ENCODE measurements at places on chromosomes 2 and 18. TPM values are rescaled to one million over a fixed set of nuclear protein-coding genes. Genes with fewer than 3 reads are reported as not detected.

Gene GPR35
- 14.4 TPM for total RNA-seq

GRCh38 chr18:40851014-40851429 lies 1104.0 kb upstream of the PIK3C3 start:
- no peak for DNase-seq

DNA sequence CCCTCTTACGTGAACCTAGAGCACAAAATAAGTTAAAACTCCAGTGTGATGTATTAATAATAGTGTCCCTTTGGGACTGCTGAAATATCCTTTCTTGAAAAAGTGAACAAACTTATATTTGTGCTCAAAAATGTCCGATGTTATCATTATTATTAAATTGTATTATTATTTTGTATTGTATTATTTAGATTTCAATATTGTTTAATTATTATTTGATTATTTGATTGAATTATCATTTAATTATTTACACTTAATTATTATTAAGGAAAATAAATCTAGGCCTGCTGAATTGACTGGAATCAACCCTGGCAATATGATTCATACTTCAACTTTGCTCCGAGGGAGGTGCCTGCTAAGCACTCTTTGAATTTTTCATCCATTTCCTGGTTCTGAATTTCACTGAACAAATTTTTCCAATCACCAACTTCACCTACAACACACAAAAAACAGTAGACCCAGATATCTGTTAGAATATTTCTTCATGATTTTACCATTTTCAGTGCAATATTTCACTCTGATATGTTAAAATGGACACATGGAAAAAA lies 10.9 kb upstream of the EIF2AK2 start:
- no peak for DNase-seq

GRCh38 chr18:70195852-70196434 lies 9.5 kb downstream of the RTTN start:
- peak; percentile 30 for DNase-seq

Gene OR6B2
- total RNA-seq: not detected

- DNase-seq: peak; percentile 12
These were observed 533.4 kb downstream of the ERBB4 start for GRCh38 chr2:212005085-212005671.

- no peak for DNase-seq
These were observed 307.7 kb upstream of the CCDC68 start for GRCh38 chr18:55266981-55267380.

DNA sequence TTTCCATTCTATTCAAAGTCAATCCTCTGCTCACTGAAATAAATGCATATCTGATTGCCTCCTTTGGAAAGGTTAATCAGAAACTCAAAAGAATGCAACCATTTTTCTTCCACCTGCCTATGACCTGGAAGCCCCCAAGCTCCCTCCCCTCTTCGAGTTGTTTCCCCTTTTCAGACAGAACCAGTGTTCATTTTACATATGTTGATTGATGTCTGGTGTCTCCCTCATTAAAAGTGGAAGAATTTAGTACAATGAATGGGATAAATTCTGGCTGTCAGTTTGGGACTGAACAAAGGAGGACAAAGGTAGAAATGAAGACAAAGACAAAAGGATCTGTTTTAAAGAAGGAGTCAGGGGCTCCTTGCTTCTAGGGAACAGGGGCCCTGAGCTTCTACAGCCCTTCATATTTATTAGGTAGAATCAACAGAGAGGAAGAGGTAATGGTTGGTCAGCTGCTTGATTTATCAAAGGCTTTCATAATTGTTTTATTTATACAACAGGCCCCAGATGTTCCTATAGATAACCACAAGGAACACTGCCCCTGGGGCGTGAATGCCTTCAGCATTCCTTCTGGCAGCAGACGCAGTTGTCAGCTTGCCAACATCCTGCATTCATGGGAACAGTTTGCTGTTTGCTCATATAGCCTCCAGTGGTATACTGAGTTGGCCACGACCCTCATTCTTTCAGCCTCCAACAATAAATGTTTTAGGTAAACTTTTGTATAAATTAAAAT lies 949.8 kb upstream of the LRATD1 start:
- DNase-seq: no peak

DNA sequence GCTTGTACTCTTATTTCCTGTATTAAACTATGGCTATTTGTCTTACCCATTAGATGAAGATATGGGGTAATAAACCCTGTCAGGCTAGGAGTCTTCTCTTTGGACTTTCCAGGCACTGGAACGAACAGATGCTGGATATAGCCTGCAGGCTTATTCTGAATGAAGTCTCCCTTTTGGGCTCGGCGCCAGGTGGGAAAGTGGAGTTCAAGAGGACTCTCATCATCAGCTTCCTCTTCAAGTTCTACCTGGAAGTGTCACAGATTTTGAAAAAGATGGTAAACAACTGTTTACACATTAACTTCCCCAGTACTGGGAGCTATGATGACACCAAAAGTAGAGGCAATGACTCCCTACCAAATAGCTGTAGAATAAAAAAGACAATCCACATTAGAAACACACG lies 27.9 kb downstream of the AOX1 start:
- DNase-seq: no peak

Gene ATP5MC3
- 399 TPM for total RNA-seq

Gene PPIG
- 54.9 TPM for total RNA-seq

Gene SLC16A14
- total RNA-seq: 1.5 TPM

- DNase-seq: no peak
These were observed 1064.1 kb upstream of the CNTNAP5 start for GRCh38 chr2:122960759-122961641.

- DNase-seq: no peak
These were observed 20.8 kb upstream of the ADAM23 start for GRCh38 chr2:206422493-206422892.

Gene DCC
- not detected for total RNA-seq

DNA sequence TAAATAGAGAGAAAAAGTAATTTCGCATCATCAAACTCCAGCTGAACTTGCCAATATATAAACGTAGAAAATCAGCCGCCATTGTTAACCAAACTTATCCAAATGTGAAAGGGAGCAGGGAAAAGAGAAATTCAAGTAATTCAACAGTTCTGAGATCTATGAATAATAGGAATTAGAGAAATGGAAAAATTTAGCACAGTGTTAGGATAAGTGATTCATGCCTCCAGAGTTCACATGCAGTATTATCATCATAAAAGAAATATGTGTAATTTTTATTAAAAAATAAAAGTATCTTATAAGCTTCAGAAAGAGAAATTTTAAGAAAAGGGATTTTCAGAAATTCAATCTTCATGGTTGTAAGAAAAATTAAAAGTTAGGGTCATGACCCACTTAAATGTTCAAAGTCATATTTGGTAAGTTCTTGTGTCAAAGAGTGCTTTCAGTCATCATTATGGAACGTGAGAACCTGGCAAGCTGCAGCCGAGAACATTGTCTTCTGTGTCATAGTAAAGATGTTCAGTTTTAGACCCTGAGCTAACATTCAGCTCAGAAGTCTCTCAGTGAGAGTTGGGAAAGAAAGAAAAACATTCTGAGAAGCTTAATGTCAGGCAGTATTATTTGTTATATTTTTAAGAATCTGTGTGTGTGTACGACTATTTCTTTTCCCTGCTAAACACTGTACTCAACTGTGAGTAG lies 414.3 kb upstream of the RGPD4 start:
- no peak for DNase-seq

DNA sequence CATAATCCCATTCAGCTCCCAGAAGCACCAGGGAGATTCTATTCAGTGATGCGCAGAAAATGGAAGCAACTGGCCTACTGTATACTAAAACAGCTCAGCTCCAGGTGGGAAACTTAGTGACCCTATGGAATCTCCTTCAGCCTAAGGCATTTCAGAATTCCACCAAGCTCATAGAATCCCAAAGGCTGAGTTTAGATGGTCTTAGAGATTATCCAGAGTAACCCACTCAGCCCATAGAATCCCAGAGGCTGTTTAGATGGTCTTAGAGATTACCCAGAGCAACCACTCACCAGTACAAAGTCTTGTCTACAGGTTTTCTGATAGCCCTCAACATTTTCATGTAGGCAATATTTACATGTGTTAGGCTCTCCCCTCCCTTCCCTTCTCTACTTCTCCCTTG lies 232.0 kb upstream of the SLC14A2 start:
- no peak for DNase-seq

DNA sequence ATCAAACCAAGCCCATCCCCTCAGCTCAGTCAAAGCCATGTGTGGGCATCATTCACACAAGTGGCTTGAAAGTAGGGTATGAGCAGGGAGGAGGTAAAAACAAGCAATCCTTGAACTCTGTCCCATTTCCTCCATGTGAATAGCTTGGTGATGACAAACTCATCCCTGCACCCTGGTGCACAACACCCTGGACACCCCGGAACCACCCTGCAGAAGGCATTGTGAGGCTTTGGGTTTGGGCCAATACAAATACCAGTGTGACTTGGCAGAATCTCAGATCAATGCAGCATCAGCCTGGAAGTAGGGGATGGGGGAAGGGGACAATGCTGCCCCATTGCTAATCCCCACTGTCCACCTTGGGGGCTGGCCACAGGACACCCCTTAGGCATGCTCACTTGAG lies 28.6 kb downstream of the TGFA start:
- DNase-seq: no peak

Gene PROC
- not detected for total RNA-seq

- peak; percentile 94 for DNase-seq
These were observed 615 bp upstream of the CCNT2 start for GRCh38 chr2:134917888-134918525.
